Hematopoietic multipotent progenitor cell treated with erythropoietin and hydrocortisone succinate and interleukin-3 and kit ligand, for 6 days (in vitro differentiated cells): ENCODE measurements at places on chromosomes 16 and 17.

DNA sequence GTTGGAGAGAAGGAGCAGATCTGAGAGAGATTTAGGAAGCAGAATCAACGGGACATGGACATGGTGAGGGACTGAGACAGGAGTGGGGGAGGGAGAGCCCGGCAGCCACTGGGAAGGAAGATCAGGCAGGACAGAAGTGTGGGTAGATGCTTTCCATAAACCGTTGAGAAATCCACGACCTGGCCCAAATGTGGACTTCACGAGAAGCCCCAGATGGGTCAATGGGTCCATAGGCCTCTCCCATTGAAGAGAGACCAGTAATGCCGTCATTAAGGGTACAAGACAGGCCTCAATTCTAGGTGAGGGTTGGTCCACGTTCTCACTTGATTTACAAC lies 530 bp upstream of the CCL22 start:
- no peak for DNase-seq

GRCh38 chr16:56932721-56933619 lies 1.0 kb downstream of the HERPUD1 start:
- DNase-seq = peak; percentile 79

- no peak for DNase-seq
These were observed 10.0 kb downstream of the SLC38A8 start for GRCh38 chr16:84032458-84033178.

- no peak for DNase-seq
These were observed 10.1 kb upstream of the PHF12 start for GRCh38 chr17:28961391-28961790.

GRCh38 chr16:28912558-28912957 lies 12.5 kb downstream of the RABEP2 start:
- DNase-seq = no peak

DNA sequence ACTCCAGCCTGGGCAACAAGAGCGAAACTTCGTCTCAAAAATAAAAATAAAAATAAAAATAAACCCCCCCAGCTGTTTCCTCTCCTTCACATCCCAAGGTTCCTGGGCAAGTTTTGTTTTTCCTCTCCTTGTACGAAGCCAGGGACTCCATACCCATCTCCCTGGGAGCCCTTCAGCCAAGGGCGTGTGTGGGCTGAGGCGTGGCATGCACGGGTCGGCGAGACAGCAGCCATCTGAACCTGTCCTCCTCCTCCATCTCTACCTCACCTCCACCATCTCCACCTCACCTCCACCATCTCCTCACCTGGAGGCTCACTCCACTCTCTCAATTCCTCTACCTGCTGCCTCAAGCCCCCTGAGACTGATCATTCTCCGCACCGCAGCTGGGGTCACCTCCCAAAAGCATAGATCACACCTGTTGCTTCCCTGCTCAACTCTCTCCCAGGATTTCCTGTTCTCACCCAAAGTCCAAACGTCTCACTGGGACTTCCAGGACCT lies 16.9 kb downstream of the AANAT start:
- no peak for DNase-seq

DNA sequence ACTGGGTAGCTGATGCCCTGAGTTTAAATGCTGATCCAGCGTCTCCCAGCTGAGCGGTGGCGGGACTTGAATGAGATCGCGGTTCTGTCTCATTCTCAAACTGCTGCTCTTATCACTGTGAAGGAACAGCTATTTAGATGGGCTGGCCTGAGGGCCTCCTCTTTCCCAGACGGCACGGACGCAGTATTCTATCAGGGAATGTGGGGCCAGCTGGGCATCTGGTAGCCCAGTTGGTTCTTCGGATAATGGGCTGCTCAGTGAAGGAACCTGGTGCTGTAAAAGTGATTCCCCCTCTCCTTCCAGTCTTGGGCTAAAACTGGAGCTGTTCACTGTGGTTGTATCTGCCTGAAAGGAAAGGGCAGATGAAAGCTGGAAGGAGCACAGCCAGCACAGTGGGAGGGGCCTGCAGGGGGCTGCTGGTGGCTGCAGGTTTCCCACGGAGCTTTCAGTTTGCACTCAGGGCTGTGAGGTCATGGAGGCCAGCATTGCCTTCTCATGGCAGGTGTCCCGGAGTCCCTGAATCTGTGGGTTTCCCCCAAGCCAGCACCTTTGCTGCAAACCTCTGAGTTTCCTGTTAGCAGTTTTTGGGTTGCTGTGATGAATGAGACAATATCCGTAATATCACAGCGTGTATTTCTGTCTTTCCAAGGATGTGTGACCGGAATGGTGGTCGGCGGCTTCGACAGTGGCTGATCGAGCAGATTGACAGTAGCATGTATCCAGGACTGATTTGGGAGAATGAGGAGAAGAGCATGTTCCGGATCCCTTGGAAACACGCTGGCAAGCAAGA lies 3.6 kb downstream of the IRF8 start:
- DNase-seq = no peak
